Fibroblast of mammary gland (primary cell): ENCODE measurements at places on chromosomes 6 and 20.
A peak's percentile ranks its signal among the peaks of the same experiment; 100 is the strongest.

GRCh38 chr20:549722-550496, 6.3 kb upstream of the CSNK2A1 start:
- DNase-seq, result no peak

GRCh38 chr6:2976571-2977085, 5.3 kb upstream of the SERPINB6 start:
- DNase-seq, result peak; percentile 93

- no peak for DNase-seq
Measured at GRCh38 chr20:1955217-1955616, 38.6 kb downstream of the PDYN start.

DNA sequence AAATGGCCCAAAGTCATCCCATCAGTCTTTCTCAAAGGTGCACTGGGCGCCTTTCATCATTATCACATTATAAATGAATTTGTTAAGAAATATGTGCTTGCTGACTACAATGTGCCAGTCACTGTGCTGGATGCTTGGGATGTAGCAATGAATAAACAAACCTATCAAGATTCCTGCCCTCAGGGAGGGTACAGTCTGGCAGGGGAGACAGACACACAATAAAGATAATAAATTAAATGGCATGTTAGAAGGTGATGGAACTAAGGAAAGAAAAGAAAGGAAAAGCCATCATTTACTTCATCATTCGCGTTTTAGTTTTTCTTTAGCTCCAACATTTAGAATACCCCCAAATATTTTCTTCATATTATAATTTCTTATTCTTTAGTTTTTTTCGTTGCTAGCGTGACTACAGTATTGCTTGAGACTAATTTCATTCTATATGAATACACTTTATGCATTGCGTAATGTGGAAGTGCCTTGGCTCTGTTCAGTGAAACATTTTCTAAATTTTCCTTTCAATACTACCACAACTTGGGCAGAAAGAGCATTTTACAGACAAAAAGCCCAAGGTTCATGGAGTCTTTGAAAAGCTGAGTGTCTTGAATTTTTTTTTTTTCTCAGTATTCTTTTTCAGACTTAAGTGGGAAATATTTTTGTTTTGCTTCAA, 48.7 kb upstream of the CITED2 start:
- DNase-seq, result no peak

DNA sequence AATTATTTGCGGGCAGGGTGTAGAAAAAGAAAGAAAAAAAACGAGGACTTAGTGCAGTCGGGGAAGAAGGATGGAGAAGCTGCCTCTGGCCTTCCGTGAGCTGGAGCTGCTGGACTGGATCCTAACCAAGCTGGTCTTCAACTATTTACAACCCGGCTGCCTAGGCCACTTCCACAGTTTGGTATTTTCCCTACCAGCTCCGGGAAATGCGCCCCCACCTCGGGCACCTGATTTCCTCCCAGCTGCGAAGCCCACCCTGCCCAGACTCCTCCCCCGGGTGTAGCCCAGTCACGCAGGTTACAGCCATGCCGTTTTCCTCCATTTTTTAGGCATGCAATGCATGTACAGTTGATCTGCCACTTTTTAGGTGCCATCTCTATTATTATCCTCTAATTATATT, 21.2 kb downstream of the THEMIS start:
- peak; percentile 7 for DNase-seq

DNA sequence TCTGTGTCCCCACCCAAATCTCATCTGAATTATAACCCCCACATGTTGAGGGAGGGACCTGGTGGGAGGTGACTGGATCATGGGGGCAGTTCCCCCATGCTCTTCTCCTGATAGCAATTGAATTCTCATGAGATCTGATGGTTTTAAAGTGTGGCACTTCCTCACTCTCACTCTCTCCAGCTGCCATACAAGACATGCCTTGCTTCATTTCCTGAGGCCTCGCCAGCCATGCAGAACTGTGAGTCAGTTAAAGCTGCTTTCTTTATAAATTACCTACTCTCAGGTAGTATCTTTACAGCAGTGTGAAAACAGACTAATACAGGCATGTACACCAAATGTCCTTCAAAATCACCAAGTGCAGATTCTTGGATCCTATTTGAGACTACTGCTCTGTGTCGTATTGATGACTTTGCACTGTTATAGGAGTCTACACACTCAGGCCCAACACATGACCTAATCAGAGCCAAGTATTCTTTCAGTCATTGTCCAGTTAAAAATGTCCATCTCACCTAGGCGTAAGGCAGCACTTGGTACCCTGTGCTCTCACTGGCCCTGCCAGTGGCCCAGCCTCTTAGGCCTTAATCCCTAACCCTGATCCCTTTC, 52.8 kb upstream of the UST start:
- DNase-seq, result no peak

DNA sequence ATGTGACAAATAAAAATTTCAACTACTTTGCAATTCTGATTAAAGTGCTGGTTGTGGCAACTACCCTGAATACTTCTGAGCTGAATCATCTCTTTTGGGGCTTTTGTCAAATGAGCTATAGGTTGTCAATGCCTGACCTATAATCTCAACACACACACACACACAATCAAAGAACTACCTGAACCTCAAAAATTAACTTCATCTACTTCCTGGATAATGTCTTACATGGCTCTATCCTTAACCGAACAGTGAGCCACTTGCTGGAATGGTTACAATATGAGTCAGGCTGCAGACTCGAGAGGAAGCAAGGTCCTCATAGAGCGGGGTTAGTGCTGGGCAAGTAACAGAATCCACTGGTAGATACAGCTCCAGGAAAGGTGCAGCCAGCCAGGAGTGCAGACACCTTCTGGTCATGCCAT, 70.6 kb upstream of the DST start:
- DNase-seq, result peak; percentile 85

GRCh38 chr20:48571949-48572847, 255.6 kb downstream of the PREX1 start:
- DNase-seq, result no peak

DNA sequence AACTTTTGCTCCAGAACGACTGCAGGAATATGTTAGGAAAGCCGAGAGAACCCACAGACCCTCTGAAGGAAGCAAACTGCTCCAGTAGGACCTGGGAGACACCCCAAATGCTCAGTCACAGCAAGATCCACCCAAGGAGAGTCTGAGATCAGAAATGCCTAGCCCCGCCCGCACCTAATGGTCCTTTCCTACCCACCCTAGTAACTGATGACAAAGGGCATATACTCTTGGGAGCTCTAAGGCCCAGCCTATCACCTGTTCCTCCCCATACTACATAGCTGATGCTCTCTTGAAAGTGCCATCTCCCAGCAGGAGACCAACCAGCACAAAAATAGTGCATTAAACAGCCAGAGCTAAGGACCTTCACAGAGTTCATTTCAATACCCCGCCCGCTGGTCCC, 67.6 kb downstream of the CD2AP start:
- DNase-seq, result no peak

GRCh38 chr6:35223396-35223795, 9.6 kb downstream of the SCUBE3 start:
- no peak for DNase-seq

- no peak for DNase-seq
Measured at GRCh38 chr20:64149809-64150560, 14.3 kb upstream of the MYT1 start.

GRCh38 chr6:79425589-79426311, 111.5 kb downstream of the LCA5 start:
- no peak for DNase-seq

GRCh38 chr6:167855825-167856425, 29.2 kb downstream of the AFDN start:
- peak; percentile 99 for DNase-seq

- DNase-seq, result no peak
Measured at GRCh38 chr6:41551086-41551700, 5.0 kb downstream of the FOXP4 start.

- no peak for DNase-seq
Measured at GRCh38 chr20:58084566-58084965, 143.9 kb downstream of the ANKRD60 start.

DNA sequence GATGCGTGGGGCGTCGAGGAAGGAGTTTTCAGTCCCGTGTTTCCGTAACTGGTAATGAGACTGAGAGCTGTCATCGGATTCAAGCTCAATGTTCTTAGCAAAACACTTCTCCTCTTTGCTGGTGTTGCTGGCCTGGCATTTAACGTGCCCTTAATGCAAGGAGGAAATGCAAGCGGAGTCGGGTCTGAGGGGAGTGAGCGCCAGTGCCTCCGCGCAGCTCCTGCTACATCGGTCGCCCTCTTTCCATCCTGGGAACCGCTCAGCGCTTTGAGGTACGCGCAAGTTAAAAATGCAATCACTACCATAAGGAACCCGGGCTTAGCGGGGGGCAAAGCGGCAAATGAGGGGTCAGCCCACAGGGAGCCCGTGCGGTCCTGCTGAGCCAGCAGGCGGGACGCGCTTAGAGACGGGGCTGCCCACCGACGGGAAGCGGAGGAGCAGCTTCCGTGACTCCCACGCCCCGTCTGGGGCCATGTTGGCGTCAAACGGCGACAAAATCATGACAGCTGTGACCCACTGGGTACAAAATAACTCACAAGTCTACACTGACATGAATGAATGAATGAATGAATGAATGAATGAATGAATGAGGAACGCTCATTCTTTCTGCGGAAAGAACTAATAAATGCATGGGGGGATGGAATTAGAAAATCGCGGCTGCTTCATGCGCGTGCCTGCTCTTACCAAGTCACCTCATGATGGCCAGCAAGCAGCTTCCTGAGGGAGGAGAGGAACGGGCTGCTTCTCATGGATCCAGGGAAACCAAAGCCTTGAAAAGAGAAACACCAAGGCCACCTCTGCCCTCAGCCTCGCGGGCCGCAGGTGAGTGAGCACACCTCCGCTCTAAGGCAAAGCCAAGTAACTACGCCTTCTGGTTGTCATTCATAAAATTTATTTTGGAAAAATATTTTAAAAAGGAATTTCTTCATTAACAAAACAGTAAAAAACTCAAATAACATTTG, 9.3 kb downstream of the DLL1 start:
- DNase-seq, result no peak

DNA sequence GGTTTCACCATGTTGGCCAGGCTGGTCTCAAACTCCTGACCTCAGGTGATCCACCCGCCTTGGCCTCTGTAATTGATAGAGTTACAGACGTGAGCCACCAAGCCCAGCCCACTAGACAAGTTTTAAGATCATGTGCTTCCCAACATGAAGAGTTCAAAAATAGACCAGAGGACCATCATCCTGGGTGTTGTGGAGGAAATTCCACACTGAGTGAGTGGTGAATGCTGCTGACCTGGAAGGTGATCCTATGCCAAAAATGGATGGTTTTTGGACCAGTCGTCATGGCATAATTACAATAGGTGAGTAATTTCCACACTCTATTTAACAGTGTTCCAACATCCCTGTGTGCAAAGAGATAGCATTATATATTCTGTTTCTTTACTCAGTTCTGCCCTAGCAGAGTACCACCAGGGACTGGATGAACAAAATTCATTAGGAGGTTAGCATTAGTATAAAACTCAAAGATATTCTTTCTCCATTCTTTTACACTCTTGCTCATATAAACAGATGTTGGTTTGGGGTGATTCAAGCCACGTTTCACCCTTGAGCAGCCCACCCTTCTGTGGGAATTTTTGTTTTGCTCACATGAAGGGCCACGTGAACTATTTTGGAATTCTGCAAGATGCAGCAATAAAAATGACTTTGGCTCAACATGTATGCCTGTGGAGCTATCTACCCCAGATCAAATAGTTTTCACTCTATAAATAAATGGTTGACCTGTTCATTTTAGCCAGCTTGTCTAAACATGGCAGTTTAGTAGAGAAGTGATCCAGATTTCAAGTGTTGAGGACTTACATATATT, 206.2 kb upstream of the TCF21 start:
- no peak for DNase-seq

GRCh38 chr6:54992789-54993188, 146.2 kb downstream of the FAM83B start:
- peak; percentile 7 for DNase-seq

DNA sequence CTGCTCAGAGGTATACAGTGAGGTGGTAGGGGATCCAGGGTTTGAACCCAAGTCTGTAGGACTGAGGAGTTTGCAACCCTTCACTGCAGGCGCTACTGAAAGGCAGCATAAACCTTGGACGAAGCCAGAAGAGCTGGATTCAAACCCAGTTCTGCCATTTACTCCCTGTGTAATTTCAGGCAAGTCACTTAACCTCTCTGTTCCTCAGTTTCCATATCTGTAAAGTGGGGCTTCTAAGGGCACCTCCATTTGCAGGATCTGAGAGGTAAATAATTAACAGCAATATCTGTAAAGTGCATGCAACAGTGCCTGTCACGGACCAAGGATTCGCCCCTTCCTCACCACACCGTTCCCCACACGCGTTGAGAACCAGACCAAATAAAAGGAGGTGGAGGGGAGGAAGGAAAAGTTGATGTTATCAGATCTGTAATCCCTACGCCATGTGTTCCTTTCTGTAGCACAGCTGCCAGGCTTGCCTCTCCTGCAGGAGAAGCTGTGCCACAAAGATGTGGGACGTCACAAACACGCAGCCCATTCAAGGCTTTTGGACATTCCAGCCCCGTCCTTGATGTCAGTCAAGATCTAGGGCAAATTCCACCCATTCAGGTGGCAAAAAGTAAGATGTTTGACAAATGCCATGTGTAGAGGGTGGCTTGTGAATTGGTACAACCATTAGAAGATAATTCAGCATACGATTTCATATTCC, 9.8 kb downstream of the RIPOR3 start:
- no peak for DNase-seq

GRCh38 chr20:31712112-31712553, 10.5 kb downstream of the BCL2L1 start:
- no peak for DNase-seq

- DNase-seq, result no peak
Measured at GRCh38 chr20:49624317-49624716, 56.4 kb upstream of the PTGIS start.
